Germinal center (tissue), 1 donor: ENCODE measurements at places on chromosomes 4 and X.
A peak's percentile ranks its signal among the peaks of the same experiment; 100 is the strongest.

DNA sequence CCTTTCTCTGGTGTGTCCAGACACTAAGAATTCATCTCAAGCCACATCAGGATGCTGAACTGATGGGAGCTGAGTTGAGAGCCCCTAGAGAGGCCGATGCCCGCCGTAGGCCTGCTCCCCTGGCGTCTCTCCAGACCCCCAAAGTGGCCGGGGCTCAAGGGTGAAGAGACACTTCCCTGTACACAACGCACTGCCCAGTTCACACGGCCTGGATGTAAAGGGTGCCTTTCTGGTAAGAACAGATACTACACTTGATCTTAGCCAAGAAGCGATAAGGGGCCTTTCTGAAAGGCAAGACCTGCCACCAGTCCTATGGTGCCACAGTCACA is 5.1 kb upstream of the TREX2 start:
- DNase-seq = no peak

DNA sequence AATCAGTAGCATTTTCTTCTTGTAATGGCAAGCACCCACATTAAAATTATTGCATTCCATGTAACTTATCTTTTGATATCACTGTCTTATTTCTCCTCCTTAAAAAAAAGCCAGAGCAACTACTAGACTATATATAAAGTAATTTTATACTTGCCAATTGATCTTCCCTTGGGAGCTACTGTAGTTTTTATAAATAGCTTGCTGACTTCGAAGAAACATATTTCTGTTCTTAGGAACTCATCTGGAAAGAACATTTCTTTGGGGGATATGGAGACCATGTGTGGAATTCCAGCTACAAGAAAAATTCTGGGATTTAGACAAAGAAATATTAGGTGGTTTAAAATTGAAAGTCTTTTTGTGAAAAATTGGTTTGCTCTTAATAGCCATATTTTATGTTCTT is 94.9 kb downstream of the BMPR1B start:
- DNase-seq = no peak

GRCh38 chr4:142551517-142552305 is 294.4 kb downstream of the INPP4B start:
- no peak for DNase-seq

- DNase-seq = no peak
Observed at GRCh38 chr4:88447371-88448095, 9.4 kb upstream of the HERC5 start.

DNA sequence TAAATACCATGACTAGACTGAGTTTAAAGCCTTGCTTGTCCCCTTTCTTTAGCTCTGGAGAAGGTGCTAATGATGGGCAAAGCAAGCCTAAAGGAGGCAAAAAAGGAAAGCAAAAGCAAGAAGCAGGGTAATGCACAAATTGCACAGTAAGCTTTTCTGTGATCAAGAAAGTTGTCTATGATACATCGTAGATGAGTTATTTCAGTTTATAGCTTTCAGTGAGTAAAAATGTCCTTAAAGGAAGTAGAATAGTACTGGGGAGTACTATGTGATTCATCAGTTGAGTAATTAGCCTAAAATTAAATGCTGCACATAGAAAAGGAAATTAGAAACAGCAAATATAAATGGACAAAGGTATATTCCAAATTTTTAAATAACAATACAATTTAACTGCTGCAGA is 50.2 kb upstream of the PDE5A start:
- DNase-seq = no peak

- DNase-seq = no peak
Observed at GRCh38 chr4:168485156-168485910, 5.0 kb upstream of the DDX60L start.

GRCh38 chrX:78653118-78653822 is 5.9 kb downstream of the RTL3 start:
- no peak for DNase-seq

GRCh38 chr4:8703401-8703696 is 110.8 kb downstream of the CPZ start:
- no peak for DNase-seq

- no peak for DNase-seq
Observed at GRCh38 chr4:184373886-184374405, 100.4 kb downstream of the IRF2 start.

- DNase-seq = no peak
Observed at GRCh38 chr4:80521438-80521837, 185.9 kb downstream of the CFAP299 start.

DNA sequence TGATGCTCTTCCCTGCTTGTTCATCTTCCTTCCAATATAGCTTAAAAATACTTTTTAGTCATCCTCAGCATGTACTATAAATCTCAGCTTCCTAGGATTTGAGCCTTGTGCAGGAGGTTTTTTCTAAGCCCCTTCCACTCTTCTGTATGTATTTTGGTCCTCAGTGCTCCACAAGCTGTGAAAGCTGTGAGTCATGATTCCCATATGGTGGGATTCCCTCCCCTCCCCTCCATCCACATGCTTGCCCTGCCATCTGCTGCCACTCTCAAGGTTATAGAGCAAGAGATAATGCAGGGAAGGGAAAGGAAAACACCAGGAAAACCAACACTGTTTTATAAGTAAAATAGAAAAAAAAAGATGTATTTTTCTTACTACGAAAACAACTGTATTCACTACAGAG is 58.5 kb upstream of the AP1S2 start:
- no peak for DNase-seq

GRCh38 chrX:112849016-112849415 is 8.4 kb upstream of the AMOT start:
- peak; percentile 12 for DNase-seq

GRCh38 chr4:116913451-116913850 is 171.9 kb downstream of the TRAM1L1 start:
- DNase-seq = no peak

DNA sequence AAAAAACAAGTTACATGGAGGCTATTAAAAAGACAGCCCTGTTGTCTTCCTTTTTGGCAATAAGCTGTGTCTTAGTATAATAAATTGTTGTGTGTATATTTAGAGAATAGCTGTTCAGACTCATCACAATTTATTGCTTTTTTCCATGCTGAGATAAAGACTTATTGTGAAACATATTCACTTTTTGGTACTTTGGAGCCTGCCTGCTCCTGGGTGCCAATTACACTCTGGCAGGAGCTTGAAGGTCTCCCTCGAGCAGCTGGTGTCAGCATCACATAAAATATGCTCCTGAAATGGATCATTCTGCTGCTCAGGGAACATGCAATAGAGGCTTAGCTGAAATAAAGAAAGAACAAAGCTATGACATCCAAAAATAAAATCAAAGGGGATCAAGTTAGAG is 211.6 kb upstream of the DKK2 start:
- DNase-seq = no peak

- no peak for DNase-seq
Observed at GRCh38 chrX:148723551-148723950, 223.1 kb downstream of the AFF2 start.

- no peak for DNase-seq
Observed at GRCh38 chr4:132767901-132768300, 381.2 kb upstream of the PCDH10 start.
